ENCODE measurements at places on chromosomes 3 and 15.

- DNase-seq = no peak
These were observed 57.0 kb upstream of the UBE2E2 start for GRCh38 chr3:23146163-23146562.

- DNase-seq = no peak
These were observed 47.0 kb downstream of the OXNAD1 start for GRCh38 chr3:16311960-16312451.

DNA sequence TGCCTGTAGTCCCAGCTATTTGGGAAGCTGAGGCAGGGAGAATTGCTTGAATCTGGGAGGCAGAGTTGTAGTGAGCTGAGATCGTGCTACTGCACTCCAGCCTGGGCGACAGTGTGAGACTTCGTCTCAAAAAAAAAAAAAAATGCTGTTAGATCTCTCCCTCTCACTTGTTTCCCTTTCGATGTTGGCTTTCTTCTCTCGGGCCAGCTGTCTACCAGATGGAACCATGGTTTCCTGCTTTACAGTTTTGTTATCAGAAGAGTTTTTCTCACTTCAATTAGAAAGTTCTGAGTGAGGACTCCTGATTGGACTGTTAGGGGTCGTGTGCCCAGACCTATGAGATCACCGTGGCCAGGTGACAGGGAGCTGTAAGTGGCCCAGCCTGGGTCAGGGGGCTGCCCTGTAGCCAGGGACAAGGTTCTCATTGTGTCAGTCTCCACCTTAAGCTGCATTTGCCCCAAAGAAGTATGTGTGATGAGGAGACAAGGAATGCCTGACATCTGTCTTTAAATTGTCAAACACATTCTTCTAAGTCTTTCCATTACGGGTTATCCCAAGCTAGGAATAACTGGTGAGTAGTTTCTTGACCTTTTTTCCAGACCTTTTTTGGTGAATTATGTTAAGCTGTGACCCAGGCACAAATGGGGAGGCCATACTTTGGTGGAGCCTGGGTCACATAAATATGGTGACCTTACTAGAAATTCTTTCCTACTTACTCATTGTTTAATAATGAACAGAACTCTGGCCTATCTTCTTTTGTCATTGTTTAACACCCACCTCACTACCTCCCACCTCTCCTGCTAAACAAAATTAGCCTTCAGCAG, 25.2 kb downstream of the SNAPC5 start:
- DNase-seq = peak; percentile 37

DNA sequence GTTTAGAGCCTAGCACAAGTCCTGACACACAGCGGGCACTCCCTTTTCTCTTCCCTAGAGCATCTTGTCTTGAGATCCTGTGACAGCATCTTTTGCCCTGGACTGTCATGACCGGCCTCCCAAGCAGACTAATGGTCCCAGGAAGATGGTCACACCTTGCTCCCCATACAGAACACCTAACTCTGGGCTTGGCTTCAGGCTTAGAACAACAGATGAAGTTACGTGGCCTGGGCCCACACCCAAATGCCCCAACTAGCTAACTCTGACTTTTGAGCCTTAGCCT, 781 bp upstream of the IP6K1 start:
- DNase-seq = no peak

DNA sequence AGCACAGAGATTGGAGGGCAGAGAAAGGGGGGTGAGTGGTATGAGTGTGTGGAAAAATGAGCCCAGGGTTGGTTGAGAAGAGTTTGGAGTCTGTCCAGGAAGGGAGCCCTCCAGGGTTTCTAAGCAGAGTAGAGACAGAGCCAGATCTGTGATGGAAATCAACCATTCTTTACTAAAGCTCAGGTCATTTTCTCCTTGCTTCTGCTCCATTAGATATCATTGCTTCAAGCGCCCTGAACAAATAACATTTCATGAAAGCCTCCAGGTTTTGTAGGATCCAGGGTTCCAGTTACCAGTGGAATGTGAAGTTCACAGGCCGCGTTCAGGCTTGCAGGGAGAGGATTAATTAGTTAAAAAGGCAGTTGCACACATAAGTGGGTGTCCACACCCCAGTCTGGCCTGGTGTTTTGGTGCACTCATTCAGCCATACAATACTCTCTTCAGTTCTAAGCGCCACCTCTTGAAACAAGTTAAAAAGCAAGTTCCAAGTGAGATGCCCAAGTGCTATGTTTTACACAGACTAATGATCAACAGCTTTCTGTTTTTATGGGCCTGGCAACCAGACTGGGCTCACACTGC, 16.4 kb upstream of the BOC start:
- DNase-seq = no peak

GRCh38 chr3:154034797-154035330, 86.3 kb upstream of the ARHGEF26 start:
- DNase-seq = peak; percentile 8

GRCh38 chr3:40873476-40873875, 325.8 kb upstream of the CTNNB1 start:
- DNase-seq = no peak

DNA sequence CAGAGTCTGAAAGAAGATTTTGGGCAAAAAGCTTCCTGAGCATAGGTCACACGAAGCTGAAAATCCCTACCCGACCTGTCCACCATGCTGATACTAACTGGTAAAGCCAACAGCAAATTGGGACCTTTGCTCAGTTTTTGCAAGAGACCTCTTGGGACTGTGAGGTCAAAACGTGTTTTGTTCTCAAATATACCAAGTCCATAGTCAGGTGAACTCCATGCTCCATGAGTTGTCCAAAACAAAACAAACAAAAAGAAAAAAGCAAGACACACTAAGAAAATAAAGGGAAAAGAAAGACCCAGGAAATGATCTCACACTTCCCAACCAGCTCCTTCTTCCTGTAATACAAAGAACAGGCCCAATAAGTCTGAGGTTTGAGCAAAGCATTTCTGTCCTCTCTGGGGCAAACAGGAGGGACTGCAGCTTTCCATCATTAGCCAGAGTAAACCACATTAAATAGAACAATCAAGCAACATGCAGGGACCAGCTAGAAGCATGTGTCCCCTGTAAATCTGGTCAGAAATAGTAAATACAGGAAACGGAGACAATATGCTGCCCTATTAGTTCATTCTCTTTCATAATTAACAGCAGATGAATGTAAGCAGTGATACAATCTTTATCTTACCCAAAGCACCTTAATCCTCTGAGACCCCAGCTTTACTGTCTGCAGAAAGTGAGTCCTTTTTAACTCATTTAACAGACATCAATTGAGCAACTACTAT, 125.0 kb upstream of the LIPC start:
- DNase-seq = no peak

DNA sequence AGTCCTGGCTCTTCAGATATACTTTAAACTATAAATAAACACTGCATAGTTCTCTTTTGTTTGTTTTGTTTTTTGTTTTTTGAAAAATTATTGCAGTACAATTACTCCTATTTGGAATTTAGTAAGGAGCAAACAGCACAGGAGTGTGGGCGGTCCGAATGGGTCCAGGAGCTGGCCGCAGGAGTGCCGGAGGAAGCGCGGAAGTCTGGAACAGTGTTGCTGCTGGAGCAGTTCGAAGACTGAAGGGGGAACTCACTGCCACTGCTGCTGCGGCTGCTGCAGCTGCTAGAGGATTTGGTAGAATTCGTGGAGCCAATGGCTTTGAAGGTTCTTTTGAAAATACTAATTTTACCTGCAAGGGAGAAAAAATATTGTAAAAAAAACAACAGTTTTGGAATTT, 329.9 kb downstream of the ZNF385D start:
- no peak for DNase-seq

GRCh38 chr3:195761567-195762248, 40.9 kb downstream of the MUC20 start:
- no peak for DNase-seq

GRCh38 chr3:53516339-53516738, 21.9 kb downstream of the CACNA1D start:
- no peak for DNase-seq

DNA sequence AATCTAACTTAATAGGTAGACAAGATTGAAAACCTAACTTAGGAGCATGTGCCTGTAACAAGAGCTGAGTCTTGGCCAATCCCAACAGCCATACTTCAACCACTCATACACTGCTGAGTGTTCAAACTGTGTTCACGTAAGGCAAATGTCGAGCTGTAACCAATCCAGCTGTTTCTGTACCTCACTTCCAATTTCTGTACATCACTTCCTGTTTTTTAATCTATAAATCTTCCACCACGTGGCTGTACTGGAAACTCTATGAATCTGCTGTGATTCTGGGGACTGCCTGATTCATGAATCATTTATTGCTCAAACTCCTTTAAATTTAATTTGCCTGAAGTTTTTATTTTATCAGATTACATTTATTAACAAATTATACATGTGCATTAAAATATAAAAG, 44.6 kb upstream of the NEDD4 start:
- DNase-seq = peak; percentile 61

DNA sequence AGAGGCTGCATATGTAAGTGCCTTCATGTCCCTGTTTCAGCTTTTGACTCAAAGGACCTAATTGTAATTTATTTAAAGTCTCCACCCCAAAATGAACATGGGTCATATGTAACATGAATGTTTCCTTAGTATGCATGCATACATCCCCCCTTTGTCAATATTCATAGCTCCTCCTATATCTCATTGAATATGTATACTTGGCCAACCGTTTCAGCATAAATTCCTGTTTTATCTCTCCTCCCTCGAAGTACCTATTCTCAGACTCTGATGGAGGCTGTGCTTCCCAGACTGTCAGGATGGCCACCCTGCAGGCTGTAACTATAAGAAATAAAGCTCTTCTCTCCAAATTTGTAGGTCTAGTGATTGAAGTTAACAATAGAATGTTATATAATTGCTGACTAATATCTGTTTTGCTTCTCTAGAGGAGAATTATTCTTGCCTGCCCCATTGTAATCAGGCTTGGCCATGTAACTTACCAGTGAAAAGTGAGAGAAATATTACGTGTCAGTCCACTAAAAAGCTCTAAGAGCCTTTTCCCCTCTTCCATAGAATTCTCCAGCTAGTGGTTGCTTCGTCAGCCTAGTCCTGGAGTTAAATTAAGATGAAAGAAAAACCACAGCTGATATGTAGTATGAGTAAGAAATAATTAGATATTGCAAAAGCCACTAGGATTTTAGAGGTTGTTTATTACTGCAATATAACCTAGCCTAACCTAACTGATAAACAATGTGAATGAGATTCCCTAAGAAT, 245.1 kb downstream of the ZNF385D start:
- DNase-seq = no peak

DNA sequence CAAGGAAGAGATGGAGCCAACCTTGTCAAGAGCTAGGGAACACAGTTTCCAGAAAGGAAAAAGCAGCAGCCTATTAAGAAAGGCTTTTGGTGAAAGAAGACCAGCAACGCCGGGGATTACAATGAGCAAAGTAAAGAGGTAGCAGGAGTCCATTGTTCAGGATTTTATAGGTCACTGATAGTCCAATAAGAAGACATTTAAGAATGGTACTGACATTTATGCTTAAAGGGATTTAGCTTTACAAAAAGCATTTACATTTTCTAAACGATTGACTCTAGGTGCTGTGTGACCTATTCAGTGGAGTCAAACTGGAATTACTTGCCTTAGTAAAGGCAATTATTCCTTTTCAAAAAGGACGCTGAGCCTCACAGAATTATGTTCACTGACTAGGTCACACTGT, 40.8 kb downstream of the CSNK1G1 start:
- no peak for DNase-seq

DNA sequence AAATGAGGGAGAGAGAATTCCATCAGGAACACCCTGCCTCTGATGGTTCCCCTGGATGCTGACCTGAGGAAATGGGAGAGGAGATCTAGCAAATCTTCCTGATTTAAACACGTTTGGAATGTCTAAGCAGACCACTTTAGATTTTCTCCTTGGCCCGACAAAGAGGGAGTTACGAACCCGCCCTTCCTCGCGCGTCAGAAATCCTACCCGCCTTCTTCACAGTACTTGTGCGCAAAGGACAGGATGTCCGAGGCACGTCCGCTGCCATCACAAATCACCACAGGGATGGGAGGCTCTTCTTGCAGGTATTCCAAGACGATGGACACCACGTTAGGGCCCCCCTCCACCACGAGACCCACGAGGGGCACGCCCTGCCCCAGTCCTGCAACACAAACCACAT, 38.6 kb downstream of the TRPM1 start:
- DNase-seq = no peak

GRCh38 chr3:134364061-134364935, 9.9 kb downstream of the AMOTL2 start:
- peak; percentile 99 for DNase-seq

GRCh38 chr3:151903501-151903991, 30.1 kb downstream of the SUCNR1 start:
- peak; percentile 74 for DNase-seq

DNA sequence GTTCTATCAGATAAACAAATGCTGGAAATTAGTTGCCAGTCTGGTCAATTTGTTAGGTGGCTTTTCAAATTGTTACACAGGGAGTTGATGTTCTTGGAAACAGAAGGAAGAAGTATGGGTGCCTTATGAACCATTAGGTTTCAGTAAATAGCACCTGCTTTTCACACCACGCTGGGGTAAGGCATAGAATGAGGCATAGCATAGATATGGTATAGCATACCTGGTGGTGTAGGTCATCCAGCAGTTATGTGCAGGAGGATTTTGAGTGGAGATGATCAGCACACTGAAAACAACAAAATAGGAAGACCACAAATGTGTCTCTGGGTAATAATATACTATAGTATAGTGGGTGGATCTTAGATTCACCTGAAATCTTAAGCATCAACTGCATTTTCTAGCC, 121.4 kb downstream of the GMPS start:
- no peak for DNase-seq

DNA sequence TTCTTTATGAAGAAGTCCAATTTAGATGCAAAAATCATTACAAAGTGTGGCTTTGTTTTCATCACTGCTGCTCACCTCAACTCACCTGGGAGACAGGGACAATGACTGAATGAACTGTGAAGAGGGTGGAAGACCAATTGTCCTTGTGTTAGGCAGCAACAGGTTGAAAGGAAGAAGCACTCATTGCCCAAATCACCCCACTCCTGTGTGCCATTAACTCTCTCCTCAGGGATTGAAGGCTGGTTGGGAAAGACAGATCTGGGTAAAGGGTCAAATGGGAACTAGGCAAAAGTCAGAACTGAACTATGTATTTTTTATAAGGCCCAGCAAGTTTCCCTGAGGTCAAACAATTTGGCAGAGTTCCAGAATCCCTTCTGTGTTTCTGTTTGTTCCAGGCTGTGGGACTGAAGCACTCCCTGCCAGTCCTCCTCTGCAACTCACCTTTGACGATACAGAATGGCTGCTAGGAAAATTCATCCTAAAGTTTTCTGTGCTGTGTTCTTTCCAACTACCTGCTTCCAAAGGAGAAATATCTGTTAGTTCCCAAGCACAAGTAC, 68.6 kb upstream of the CCDC39 start:
- DNase-seq = no peak

DNA sequence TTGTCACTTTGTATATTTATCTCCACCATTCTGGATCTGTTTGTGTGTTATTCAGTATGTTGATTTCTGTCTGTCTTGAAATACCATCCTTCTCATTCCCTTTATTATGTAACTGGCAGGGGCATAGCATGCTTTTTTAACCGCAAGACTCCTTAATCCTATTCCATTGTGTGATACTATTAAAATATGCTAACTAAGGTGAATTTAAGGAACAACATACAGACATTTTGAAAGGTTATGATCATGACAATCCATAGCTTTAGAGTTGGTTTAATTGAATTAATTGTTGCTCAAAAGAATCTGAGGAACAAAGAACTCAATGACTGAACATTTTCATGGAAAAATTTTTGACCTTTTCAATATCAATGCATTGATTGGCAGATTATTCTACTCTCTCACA, 677.3 kb upstream of the ROBO1 start:
- no peak for DNase-seq
